ENCODE measurements at places on chromosomes 6 and 20.
A peak's percentile ranks its signal among the peaks of the same experiment; 100 is the strongest.

GRCh38 chr6:3712827-3713665, 38.5 kb downstream of the PXDC1 start:
- no peak for DNase-seq

- no peak for DNase-seq
Measured at GRCh38 chr20:45433316-45433715, 17.4 kb downstream of the PIGT start.

DNA sequence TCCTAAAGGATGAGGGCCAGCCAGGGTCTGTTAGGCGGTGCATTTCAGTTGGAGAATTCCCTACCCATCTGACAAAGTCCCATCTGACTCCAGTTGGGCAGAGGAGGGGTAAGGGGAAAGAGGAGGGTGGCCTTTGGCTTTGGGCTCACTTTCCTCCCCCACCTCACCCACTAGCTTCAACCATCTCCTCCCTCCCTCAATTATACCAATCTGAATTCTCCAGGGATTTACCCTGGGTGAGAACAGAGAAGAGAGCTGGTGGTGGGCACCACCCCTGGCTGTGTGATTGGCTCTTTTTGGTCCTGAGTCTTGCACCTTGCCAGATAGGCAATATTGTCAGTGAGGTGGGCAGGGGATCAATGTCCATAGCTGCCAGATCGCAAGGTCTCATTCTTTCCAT, 3.2 kb downstream of the HMGA1 start:
- DNase-seq = no peak

GRCh38 chr6:83518816-83519480, 6.6 kb downstream of the PRSS35 start:
- DNase-seq = no peak

DNA sequence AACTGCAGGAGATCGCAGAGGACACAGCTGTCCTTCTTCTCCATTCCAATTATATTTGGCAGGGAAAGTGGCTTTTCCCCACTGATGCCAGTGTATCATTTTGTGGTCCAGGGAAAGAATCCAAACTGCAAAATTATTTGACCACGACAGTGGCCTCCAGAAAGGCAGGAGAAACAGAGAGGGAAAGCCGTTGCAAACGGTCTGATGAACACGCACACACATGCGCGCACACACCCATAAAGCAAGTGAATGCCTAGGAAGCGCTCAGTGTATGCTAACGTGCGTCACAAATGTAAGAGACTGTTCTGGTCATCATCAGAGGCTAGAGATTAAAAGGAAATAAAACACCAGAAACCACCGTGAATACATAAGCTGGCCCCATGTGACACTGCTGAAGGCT, 54.0 kb downstream of the NPEPL1 start:
- no peak for DNase-seq

- DNase-seq = no peak
Measured at GRCh38 chr6:71496018-71496721, 207.6 kb downstream of the OGFRL1 start.

DNA sequence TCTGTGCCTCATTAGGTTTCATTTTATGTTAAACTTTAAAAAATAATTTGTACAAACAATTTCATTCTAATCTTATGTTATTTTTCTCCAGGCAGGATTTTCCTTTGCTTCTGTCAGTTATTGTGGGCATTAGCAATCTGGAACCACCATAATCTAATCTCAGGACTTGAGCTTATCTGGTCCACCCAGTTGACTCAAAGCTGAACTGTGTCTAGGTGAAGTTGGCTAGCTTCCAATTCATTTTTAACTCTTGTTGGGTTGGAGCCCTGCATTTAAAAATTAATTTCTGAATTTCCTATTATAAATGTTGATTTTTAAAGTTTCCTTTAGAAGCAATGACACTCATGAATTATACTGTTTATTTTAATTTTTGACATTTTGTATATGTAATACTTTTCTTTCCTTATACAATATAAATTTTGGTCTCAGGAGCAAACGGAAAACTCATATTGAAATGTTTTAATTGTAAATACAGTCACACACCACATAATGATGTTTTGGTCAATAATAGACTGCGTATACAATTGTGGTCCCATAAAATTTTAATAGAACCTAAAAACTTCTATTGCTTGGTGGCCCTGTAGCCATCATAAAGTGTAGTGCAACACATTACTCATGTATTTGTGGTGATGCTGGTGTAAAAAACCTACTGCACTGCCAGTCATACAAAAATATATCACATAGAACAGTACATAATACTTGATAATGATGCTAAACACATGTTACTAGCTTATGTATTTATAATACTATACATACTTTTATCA, 121.3 kb downstream of the CLVS2 start:
- no peak for DNase-seq

- DNase-seq = peak; percentile 2
Measured at GRCh38 chr6:20400456-20401204, 1.0 kb upstream of the E2F3 start.

DNA sequence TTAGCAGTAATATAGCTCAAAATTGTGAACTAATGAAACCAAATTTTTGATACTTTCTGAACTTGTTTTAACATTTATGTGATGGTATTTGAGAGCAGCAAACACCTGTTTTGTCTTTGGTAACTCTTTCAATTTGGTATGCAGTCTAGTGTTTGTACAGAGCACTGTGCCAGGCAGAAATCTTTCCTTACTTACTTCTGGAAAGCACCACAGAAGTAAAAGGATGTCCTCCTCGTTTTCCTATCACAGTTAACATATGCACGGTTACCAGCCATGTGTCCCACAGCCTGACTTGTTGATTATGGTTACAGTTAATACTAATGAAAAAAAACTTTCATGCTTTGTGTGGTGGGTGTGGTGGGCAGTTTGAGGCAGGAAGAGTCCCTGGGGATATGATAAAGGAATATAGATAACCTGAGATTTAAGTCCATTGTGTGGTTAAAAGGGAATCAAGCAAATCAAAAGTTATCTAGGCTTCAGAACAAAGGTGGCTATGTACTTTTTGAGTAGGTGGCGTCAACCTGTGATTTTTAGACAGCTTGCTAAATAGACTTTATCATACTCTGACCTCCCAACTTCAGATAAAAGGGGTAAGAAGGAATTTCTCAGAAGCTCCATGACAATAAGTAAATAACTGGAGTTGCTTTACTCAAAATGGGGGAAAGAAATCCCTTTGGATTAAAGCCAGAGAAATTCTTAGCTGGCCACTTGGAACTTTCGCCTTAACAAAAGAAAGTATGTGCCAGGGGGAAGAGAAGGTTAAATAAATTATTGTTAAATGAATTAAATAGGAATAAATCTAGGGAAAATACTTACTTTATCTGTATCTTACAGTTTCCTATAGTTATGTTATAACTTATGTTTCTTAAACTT, 20.1 kb upstream of the COL10A1 start:
- no peak for DNase-seq

- no peak for DNase-seq
Measured at GRCh38 chr6:111741177-111741952, 131.9 kb downstream of the FYN start.

DNA sequence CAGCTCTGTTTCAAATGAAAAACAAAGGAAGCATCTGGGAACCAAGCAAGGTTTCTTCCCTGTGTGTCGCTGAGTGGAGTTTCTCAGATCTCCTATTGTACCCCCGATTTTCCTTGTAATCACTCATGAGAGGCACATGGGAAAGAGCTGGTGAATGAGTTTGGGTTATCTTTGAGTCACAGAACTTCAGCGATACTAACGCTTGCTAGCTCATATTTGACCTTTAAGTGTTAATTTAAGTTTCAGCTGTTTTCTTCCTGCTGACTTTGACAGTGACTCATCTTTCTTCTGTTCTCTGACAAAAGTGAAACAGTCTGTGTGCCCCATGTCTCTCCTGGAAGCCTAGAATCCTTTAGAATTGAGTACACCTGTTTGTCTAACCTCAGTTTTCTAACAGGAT, 261.1 kb upstream of the RGS17 start:
- no peak for DNase-seq

GRCh38 chr6:33994472-33995308, 151.2 kb downstream of the GRM4 start:
- DNase-seq = no peak

DNA sequence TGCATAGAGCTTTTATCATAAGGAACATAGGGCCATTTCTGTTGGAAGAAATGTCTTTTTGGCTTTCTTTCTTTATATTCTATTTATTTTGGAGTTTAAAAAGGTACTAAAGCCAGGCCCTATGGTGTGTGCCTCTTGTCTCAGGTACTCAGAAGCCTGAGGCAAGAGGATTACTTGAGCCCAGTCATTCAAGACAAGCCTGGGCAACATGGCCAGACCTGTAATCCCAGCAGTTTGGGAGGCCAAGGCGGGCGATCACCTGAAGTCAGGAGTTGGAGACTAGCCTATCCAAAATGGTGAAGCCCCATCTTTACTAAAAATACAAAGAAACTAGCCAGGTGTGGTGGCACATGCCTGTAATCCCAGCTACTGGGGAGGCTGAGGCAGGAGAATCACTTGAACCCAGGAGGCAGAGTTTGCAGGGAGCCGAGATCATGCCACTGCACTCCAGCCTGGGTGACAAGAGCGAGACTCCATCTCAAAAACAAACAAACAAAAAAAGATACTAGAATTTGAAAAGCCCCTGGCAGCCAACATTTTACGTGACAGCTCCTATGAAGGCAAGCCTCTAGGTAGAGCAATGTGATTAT, 80.0 kb downstream of the CBFA2T2 start:
- DNase-seq = no peak

DNA sequence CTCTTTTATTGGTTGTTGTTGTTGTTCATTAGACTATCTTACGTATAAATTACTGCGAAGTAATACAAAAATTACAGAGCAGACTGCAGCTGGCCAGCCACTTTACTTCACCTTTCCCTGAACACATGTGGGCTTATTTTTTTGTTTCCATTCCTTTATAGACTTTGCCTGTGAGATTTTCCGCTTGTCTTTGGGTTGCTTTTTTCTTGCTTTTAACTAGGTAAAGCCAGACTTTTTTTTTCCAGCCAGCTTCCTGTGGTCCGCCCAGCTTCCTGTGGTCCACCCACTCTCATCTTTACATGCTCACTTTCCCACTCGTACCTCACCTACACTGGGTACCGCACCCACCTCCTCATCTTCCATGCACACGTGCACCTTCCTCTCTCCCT, 79.0 kb downstream of the IPCEF1 start:
- no peak for DNase-seq

- DNase-seq = no peak
Measured at GRCh38 chr6:25428758-25429317, 149.7 kb downstream of the CARMIL1 start.

DNA sequence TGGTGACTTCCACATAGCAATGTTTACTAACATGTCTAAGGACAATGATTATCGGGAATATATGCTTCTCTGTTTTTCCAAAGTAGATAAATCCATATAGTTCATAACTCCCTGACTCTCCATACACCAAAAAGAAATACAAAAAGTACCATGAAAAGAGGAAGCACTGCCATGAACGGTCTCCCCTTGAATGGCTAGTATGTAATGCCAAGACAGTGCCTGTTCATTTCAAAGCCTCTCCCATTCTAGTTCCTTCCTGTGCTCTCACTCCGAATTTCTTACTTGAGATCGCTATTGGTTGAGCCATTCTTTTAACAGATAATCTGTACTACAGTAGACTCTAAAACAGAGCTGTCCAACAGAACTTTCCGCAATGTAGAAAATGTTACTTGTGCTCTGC, 54.8 kb upstream of the EDN1 start:
- no peak for DNase-seq

DNA sequence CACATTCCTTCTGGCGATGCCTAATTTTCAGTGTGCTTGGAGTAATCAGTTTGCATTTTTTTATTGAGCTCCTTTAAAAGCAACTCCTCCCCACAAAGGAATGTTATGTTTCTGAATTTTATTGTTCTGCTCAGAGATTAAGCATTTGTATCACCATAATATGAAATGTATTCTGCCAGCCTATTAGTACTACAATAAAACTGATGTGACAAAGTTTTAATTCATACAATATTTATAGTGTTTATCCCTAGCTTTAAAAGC, 236.9 kb upstream of the ASCC3 start:
- no peak for DNase-seq

DNA sequence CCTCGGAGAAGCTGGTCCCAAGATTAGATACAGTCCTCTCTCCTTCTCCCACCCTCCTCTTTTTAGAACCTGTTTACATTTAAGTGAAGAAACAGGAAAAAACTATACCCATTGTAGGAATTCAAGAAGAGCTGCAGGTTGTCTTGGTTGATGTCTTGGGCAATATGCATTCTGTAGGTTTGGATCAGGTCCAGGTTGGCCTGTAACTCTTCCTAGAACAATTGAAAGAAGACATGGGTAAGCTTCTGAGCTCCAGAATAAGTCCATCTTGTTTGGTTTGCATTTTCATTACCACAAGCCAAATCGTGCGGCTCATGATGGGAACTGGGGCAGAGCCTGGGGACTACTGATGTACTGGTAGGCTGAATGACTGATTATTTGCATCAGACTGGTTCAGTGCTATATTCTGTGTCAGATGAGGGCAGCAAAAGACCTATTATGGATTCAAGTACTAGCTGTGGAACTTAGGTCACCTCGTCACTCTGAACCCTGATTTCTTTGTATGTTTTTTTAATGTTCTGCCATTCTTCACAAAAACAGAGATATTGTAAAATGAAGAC, 20.3 kb upstream of the SLA2 start:
- DNase-seq = no peak

DNA sequence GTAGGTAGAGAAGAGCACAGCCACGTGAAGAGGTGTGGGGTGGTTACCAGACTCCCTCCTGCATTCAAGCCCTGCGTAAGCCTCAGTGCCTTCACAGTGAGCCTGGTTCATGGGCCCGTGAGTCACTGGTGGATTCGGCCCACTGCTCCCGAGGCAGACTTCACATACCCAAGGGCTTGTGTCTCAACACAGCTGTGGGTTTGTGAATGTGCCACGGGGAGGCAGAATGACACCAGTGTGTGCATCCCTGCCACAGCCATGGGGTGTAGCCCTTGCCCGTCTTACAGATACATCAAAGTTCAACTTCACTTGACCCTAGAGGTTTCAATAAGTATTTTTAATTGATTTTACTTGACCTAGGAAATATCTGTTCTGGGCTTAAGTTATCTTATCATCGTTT, 108.5 kb downstream of the MAP3K4 start:
- no peak for DNase-seq

GRCh38 chr6:40312213-40313015, 274.8 kb downstream of the LRFN2 start:
- DNase-seq = no peak

DNA sequence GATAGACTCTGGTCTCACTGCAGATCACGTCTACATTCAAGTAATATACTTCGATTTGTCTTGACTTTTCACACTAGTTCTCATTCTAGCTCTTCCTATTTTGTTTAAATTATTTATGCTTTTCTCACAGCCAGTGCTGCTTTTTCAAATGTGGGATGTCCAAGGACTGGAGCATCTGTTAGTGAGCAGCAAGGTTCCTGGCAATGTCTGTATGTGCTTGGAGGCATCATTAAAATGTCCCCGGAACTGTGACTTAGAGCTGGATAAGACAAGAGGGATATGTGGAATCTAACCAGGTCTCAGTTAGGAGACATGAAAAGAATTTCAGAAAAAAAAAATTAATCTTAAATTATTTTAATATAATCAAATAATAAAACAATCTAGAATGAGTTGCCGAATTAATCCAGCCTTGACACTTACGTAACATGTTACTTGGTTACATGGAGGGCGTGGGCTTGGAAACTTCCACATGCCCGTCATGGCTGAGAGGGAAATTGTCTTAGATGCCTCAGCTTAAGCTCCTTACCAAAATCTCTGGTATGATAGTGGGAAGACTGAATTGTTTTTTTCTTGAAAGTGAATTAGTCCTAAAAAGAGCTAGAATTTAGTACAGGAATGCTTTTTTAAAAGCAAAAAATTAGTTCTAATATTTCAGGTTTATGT, 21.4 kb upstream of the CARMIL1 start:
- no peak for DNase-seq
